Stimulated activated CD8-positive, alpha-beta memory T cell treated with anti-CD3 and anti-CD28 coated beads, Interleukin-4, amount 100 ng/mL, for 1 hour (primary cell): ENCODE measurements at places on chromosomes 12 and 14.

DNA sequence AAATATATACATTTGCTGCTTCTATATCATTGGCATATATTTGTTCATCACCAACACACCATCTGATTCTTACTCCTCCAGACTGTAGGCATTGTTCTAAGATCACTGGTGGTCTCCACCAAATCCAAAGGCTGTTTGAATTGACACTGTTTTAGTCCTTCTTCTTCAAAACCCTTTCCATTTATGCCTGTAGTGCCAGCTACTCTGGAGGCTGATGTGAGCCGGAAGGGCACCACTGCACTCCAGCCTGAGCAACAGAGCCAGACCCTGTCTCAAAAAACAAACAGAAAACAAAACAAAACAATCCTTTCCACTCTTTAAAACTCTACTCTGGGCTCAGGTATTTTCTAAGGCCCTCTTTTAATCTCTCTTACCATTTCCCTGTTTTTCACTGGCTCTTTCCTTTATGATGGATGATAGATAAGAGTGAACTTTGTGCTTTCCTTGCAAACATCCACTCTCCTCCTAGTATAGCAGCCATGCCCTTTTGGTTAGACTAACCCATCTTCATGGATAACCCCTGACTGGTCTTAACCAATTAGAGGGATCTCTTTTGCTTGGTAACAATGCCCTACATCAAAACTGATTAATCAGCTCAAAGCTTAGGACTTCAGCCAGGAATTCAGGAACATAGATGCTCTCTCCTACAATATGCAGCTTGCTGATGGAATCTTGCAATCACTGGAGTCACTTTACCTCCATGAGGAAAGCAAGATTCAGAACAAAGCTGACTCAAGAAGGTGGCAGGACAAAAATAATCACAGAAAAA is 24.9 kb downstream of the SPTSSA start:
- DNase-seq: no peak

GRCh38 chr12:52794479-52795331 is 1.2 kb downstream of the KRT3 start:
- no peak for DNase-seq

- no peak for DNase-seq
Observed at GRCh38 chr12:126067626-126068329, 1002.5 kb downstream of the AACS start.

- DNase-seq: no peak
Observed at GRCh38 chr12:32893043-32893442, 3.5 kb downstream of the PKP2 start.

DNA sequence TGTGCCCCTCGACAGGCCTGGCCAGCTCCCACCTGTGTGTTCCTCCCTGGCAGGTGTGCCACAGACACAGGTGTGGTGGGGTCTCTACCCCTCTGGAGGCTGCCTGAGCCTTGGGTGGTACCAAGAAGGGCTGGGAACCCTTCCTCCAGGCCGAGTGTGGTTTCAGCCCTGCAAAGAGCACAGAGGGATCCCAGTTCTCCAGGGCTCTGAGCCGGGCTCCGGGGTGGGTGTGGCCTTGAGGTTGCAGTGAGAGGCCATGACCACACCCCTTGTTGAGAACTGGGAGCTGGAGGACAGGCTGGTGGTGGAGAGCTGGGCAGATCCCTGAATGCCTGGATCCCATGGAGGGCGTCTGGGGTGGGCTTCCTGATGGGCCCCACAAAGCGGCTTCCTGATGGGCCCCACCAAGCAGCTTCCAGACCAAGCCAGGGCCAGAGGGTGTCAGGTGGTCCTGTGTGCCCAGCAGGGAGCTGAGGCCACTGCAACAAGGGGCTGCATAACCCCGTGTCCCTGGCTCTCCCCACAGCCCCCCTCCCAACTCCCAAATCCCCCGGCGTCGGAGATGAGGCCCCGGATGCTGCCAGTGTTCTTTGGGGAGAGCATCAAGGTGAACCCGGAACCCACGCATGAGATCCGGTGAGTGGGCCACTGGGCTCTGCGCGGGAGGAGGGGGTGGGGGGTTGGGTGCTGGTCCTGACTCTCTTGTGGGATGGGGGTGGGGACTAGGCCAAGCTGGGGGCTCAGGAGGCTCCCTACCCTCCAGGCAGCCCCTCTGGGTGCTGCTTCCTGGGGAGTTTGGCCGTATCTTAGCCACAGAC is 16.6 kb downstream of the RFLNA start:
- DNase-seq: no peak

GRCh38 chr12:76084863-76085519 is 506 bp upstream of the NAP1L1 start:
- DNase-seq: peak; percentile 31

GRCh38 chr12:11958221-11959091 is 112.3 kb upstream of the BCL2L14 start:
- no peak for DNase-seq

DNA sequence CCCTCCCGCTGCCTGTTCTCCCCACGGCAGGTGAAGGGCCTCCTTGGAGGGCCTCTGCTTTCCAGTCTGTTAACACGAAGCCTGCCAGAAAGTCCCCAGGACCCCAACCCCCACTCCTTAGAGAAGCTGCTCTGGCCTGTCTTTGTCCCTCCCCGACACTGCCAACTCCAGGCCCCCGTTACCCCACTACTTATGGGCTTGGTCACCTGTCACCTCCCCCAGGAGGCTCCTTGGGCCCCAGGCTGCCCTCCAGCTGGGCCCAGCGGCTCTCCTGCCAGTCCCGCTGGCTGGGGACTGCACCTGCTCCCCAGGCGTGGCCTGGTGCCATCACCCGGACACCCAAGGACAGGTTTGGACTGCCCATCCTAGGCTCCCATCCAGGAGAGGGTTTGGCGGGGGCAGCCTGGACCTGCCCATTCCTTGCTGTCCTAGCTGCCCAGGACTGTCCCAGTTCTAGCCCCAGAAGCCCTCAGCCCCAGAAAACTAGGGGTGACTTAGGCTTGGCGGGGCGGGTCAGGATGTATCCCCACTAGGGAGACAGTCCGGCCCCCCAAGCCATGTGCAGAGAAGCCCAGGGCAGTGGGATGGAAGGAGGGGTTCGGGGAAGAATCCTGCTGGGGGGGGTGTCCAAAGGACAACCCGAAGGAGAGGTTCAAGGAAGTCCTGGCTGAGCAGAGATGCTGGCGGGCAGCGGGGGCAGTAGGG is 155.7 kb upstream of the C14orf180 start:
- no peak for DNase-seq

DNA sequence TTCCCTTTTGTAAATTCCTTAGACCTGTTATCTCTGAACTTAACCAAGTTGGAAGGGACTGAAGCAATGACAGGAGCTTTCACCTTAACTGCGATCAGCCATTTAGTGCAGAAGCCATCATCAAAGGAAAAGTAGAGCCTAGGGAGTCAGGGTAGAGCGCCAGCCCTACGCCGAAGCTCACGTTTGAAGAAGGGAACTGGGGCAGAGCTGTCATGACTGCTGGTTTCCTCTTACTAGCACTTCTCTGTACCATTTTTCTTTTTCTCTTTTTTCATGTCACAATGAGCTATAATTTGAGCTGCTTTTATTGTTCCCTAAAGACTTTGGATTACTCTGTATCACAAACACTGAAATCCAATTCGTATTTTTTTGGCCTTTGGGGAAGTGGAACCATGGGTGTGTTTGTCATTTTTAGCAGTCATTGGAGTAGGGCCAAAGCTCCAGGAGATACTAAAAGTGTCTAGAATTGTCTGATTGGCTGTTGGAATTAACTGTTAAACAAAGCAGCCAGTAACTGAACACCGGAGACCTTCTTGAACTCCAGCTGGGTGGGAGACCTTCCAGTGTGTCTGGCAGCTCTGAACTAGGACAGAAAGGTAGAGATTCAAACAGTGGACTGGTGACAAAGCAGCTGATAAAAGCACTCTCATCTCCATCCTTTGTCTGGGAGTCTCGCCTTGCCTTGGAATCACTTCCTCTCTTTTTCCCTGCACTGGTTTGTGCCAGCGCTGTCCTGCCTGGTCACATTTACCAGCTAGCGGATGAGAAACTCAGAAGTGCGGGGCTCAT is 9.1 kb downstream of the MTRFR start:
- no peak for DNase-seq

- DNase-seq: no peak
Observed at GRCh38 chr14:92014040-92014439, 25.8 kb downstream of the TRIP11 start.
